Progenitor cell of endocrine pancreas (in vitro differentiated cells): ENCODE measurements at places on chromosomes 3 and 15.

DNA sequence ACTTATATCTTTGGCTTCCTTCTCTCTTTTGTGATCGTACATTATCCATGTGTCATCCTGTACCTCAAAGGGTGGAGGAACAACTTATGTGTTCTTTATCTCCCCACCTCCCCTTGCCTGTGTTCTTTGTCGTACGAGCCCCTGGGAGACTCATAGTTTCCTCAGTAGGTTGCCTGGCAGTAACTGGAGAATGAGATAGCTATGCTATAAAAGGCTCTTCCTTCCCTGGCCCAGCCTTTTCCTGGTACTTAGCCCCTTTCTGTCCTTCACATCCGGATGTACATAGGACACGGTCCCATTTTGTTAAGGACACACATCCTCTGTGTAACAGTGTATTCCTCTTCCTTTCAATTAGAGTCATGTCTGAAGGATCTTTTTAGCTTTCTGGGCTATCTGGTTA, 32.1 kb downstream of the PLCL2 start:
- DNase-seq: no peak

DNA sequence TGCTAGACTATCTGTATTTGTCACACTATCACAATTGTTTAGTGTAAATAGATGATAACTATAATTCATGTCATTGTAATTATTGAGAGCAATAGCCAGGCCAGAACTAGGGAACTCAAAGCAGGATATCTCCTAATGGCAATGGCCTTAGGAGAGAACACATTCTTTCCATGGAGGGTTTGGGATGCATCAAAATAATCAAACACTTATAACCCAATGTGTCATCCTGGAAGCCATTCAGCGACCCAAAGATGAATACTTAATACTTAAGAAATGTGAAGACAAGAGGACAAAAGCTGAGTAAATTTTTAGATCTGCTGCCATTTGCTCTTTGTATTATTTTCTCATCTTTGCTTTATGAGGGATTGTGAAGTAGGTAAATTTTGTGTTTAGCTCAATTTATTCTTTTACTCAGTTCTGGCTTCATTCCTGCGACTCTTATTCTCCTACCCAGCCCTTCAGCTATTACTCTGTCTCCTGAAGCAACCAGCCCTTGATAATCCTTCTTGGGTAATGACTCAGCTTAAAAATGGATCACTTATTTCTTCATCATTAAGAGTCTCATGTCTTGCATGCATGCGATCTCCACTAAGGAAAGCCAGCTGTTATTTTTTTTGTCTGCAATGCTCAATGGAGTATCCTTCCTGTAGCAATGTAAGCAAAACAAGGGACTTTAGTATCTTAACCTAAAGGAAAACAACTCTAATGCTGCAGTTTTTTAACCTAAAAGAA, 2.0 kb downstream of the OR4F15 start:
- DNase-seq: no peak

- DNase-seq: no peak
These were observed 2.8 kb upstream of the SST start for GRCh38 chr3:187673012-187673411.

GRCh38 chr15:57561041-57561711, 30.5 kb upstream of the MYZAP start:
- DNase-seq: peak; percentile 69

- DNase-seq: no peak
These were observed 204.2 kb upstream of the IGF1R start for GRCh38 chr15:98444138-98444537.

DNA sequence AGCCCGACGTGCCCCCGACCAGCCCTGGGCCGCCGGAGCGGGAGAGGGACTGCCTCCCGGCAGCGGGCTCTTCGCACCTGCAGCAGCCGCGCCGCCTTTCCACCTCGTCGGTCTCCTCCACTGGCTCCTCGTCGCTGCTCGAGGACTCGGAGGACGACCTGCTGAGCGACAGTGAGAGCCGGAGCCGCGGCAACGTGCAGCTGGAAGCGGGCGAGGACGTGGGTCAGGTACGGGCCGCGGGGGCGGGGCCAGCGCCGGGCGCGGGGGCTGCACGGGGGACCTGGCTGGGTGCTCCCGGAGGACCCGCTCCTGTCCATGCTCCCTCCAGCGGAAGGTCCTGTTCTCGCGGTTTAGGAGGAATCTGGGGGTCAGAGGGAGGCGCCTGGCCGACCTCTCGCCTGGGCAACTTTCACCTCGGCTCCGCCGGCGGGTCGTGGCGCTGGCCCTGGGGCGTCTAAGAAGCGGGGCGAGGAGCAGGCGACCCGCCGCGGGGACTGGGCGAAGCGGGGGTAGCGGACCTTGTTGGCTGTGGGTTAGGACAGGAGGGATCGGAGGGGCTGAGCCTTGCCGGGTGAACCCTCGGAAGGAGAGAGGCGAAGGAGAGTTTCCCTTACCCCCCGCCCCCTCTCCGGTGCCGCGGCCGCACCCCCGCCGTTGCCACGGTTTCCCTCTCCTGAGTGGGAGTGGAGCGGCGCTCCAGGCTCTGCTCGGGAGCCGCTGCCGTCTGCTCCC, 682 bp downstream of the ITPKA start:
- DNase-seq: peak; percentile 52

DNA sequence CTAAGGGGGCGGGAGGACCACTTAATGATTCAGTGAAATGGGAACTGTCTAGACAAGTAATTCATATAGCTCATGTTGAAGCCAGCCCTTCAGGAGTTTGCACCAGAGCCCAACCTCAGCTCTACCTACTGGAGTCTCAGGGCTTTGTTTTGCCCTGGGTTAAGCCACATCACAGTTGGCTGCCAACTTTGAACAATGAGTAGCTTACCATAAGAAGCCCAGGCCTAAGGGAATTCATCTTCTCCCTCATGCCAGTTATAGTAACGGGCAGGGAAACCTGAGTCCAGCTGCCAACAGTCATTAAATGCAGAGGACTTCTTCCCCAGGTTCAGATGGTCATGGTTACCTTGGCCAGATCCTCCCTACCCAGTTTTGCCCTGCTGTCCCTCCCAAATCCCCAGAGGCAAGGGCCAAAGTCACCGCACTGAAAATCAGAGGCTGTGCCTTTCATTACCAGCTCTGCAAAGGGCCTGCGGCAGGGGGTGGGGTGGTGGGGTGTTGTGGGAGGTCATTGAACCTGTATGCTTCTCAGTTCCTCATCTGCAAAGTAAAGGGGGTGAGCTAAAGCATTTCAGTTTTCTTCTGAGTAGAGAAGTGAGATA, 302.2 kb upstream of the NR2E3 start:
- DNase-seq: no peak

GRCh38 chr3:102484363-102484762, 49.5 kb downstream of the ZPLD1 start:
- DNase-seq: no peak

- no peak for DNase-seq
These were observed 487.8 kb downstream of the FOXP1 start for GRCh38 chr3:71095511-71096291.

- DNase-seq: no peak
These were observed 128.0 kb downstream of the SRGAP3 start for GRCh38 chr3:9121366-9122001.

DNA sequence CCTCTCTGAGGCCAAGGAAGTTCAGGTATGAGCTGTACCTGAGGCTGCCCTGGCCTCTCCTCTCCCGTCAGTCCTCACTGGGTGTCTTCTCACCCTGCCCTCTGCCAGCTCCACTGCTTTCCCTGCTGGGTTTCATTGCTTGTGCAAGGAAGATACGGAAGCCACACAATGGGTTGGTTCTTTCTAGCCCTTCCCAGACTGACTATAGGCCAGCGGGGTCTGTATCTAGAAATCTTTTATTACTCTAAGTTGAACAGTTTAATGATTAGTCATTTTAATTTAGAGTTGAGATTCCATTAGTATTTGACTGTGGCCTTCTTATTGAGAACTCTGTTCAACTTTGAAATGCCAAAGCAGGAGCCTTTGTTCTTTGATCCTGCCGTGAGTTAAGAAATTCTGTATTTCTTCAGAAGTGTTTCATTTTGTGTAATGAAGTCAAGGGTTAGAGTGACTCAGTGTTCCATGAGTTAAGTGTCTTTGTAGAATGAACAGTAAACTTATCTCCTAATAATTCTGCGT, 16.2 kb downstream of the C3orf62 start:
- DNase-seq: no peak

GRCh38 chr3:64645243-64645642, 42.6 kb downstream of the ADAMTS9 start:
- DNase-seq: no peak

- DNase-seq: peak; percentile 73
These were observed at the start of gene SYNM for GRCh38 chr15:99104788-99105513. Gene SYNM (plus strand): TSS chr15:99105080. CDS start chr15:99105200, 120 bp downstream.

GRCh38 chr3:46553154-46553553, 12.9 kb downstream of the LRRC2 start:
- DNase-seq: no peak

GRCh38 chr3:20552605-20553275, 366.7 kb upstream of the SGO1 start:
- no peak for DNase-seq

DNA sequence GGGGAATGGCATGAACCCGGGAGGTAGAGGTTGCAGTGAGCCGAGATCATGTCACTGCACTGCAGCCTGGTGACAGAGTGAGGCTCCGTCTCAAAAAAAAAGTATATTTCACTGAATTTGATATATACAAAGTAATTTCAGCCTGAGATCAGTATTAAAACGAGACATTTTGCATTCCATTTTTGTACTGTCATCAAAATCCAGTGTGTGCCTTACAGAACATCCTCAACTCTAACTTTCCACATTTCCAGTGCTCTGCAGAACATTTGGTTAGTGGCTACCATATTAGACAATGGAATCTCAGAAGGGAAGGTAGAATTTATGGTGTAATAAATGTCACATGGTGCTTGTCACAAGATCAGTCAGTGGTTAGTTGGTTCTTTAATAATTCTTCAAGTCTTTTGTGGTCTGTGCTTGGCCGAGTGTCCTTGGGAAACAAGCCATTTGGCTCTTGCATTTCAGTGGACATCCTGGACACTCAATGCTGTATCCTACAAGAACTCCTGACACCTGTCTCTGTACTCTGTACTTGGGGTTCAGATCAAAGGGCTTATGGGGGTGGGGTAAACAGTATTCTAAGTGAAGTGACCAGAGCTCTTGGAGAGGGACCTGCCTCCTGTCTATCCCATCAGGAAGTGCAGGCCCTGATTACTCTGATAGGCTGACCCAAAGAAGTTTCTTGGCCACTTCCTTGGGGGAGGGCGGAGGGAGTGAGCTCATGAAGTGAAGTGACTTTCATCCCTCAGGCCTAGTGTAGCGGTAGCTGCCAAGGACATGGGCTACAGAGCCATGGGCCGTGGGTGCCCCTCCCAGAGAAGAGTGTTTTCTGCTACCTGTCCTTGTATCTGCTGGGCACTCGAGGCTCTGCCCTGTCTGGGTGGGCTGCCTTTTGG, 3.7 kb downstream of the ACVR2B start:
- no peak for DNase-seq

- no peak for DNase-seq
These were observed 33.6 kb upstream of the LINGO1 start for GRCh38 chr15:77666296-77666660.

- no peak for DNase-seq
These were observed 3.1 kb upstream of the CPNE9 start for GRCh38 chr3:9700536-9700935.

GRCh38 chr15:100560323-100560722, 31.6 kb upstream of the CERS3 start:
- no peak for DNase-seq

- no peak for DNase-seq
These were observed 109.5 kb downstream of the DPH6 start for GRCh38 chr15:35436422-35436821.

DNA sequence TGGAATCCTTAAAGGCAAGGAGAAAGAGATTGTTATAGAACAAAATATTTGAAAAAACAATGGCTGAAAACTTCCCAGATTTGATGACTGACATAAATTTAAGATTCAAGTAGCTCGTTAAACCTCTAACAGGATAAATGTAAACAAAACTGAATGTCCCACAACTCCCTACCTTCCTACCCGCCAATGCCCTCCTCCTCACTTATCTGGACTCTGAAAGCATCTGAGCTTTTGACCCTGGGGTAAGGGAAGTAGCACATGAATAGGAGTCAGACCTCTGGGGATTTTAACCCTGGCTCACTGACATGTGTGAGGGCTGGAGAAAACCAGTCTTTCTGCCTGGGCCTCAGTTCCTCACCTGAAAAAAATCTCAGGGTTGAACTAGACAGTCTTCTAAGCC, 26.9 kb downstream of the CYP19A1 start:
- DNase-seq: no peak
